T-cell (primary cell): ENCODE measurements at places on chromosomes 4 and X.

GRCh38 chr4:16721613-16722291 is 176.7 kb downstream of the LDB2 start:
- DNase-seq, result no peak

- DNase-seq, result no peak
Observed at GRCh38 chr4:9921326-9921725, 100.0 kb downstream of the SLC2A9 start.

DNA sequence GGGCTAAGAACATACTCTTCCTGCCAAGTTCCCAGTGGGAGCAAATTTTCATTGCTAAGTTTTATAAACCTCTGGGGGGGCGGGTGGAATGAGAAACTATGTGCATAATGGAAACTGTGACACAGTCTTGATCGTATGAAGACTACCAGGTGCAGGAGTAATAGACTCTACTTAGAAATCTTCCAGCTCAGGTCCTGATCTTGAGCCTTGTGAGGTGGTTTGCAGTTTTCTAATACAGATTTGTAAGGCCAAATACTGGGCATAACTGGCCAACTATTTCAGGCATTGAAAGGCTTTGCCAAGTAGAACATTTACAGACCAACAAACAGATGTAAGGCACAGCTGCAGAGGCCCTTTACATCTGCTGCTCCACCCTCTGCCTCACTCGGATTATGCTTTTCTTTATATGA is 89.7 kb upstream of the CBR4 start:
- DNase-seq, result no peak

DNA sequence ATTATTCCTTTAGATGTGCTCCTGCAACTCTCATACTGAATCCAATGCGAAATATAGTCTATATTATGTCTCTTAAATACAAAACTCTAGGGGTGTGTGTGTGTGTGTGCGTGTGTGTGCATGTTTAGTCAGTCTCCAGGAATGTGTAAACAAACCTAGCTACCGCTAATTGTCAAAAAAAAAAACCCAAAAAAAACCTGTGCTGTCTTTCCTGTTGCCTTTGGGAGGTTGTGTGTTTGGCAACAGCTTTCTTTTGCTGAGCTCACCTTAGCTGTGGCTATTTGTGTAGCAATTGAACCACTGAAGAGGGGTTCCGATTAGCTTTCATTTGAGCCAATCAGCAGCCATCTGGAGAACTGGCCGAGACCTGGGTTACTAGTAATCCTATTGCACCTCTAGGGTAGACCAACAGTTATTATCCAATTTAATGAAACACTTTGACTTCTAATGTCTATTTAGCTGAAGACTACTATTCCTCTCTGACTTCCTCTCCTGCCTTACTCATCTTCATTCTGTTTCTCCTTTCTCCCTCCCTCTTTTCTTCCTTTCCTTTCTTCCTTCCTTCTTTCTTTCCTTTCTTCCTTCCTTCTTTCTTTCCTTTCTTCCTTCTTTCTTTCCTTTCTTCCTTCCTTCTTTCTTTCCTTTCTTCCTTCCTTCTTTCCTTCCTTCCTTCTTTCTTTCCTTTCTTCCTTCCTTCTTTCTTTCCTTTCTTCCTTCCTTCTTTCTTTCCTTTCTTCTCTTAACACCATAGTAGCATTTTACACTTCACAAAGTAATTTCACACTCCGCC is 471.1 kb downstream of the GBA3 start:
- no peak for DNase-seq

- DNase-seq, result no peak
Observed at GRCh38 chr4:75180790-75181776, 248.2 kb downstream of the PARM1 start.

- DNase-seq, result no peak
Observed at GRCh38 chrX:105910563-105911105, 88.3 kb downstream of the NRK start.

- no peak for DNase-seq
Observed at GRCh38 chrX:11665168-11666111, at the start of gene ARHGAP6. Gene ARHGAP6 (minus strand): TSS chrX:11665920. CDS start chrX:11664828, 1,092 bp downstream.

DNA sequence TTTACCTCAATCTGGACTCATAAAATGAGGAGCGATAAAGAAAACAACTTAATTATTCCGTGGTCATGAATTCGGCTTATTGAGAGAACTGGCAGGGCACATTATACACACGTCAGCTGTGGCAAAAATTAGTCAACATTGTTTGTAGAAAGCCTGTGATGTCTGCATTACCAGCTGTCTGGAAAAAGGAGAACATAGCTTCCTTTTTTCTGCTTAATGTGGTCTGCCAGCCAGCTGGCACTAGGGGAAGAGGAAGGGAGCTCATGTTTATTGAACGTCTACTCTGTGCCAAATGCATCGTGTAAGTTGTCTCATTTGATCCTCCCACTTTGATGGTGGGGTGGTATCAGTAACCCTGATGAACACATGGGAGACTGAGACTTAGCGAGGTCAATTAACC is 367.6 kb downstream of the ARHGAP24 start:
- DNase-seq, result no peak

GRCh38 chr4:124953061-124953460 is 240.5 kb upstream of the ANKRD50 start:
- DNase-seq, result no peak

DNA sequence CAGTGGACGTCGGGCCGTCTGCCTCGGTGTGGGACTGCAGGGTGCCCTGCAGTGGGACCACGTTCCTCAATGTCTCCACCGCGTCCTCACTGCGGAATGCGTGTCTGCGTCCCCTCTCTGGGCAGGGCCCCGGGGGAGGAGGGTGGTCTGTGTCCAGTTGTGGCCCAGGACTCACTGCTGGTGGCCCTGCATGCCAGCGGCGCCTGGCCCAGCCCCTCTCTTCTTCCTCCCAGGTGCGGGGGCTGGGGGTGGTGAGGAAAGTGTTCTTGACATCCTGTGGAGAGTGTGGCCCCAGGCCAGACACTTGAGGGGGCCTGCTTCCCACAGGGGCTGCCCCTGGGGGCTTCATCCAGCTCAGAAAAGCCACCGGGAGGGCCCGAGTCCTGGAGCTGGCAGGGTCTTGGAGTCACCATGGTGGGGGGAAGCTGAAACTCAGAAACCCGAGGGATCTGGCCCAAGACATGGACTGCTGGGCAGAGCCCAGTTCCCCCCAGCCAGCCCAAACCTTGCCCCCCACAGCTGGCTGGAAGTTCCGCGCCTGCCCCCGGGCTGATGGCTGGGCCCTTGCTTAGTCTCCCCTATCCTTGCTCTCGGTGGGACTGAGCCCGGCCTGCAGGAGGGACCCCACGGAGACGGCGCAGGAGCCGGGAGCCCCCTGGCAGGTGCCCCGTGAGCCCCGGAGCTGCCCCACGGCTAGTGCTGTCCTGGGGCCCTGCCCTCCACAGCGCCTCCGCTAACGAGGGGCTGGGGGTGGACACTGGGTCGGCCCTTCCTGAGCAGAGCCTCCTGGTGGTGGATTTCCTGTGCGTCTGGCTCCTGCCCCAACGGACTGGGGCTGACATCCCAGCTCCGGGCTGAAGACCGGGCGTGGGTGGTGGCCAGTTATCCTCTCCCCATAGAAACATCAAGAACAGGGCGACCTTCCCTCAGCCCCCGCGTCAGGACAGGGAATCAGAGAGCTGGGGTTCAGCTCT is 2.9 kb downstream of the DOK7 start:
- DNase-seq, result no peak

DNA sequence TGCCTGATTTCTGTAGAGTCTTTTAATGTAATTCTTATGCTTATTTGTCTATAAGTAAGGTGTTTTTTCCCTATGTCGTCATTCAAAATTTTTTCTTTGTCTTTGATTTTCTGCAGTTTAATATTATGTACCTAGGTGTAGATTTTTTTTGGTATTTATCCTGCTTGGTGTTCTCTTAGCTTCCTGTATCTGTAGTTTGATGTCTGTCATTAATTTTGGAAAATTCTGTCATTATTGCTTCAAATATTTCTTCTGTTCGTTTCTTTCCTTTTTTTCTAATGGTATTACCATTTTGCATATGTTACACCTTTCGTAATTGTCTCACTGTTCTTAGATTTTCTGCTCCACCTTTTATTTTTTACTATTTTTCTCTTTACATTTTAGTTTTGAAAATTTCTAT is 672.5 kb upstream of the KLHL4 start:
- no peak for DNase-seq

DNA sequence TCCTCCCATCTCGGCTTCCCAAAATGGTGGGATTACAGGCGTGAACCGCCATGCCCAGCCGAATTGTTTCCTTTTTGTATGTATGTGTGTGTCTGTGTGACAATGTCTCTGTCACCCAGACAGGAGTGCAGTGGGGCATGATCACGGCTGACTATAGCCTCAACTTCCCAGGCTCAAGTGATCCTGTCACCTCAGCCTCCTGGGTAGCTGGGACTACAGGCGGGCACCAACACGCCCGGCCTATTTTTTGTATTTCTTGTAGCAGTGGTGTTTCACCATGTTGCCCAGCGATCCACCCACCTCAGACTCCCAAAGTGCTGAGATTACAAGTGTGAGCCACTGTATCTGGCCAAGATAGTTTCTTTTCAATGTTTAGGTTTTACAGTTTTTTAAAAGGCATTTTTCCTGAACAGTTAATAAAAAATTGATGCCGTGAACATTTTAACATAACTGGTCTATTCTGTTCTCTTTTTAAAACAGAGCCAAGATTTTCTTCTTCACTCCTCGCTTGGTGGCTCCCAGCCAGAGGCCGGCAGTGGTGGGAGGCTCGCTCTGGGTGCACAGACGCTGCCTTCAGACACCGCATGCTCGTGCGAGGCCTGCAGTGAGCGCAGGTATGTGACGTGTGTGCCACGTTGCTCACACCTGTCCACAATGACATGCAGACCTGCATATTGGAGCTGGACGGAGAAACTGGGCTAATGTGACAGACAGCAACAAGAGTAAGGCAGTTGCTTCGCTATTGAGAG is 88.5 kb downstream of the FAM193A start:
- no peak for DNase-seq

GRCh38 chr4:35358001-35358584 is 886.2 kb downstream of the ARAP2 start:
- DNase-seq, result no peak
